ENCODE measurements at places on chromosomes 2 and 18. TPM values are rescaled to one million over a fixed set of nuclear protein-coding genes. Genes with fewer than 3 reads are reported as not detected.
A peak's percentile ranks its signal among the peaks of the same experiment; 100 is the strongest.

The HTR2B gene
- total RNA-seq = 0.20 TPM

The OXER1 gene
- total RNA-seq = 1.1 TPM

The LRP2 gene
- not detected for total RNA-seq

The INHA gene
- total RNA-seq = 1.1 TPM

GRCh38 chr2:114056294-114057143 lies 166.6 kb downstream of the ACTR3 start:
- no peak overlapping the region for H3K4me3 ChIP-seq
- DNase-seq = no peak
- H3K27me3 ChIP-seq = no peaks in the 10 kb centered on the region

DNA sequence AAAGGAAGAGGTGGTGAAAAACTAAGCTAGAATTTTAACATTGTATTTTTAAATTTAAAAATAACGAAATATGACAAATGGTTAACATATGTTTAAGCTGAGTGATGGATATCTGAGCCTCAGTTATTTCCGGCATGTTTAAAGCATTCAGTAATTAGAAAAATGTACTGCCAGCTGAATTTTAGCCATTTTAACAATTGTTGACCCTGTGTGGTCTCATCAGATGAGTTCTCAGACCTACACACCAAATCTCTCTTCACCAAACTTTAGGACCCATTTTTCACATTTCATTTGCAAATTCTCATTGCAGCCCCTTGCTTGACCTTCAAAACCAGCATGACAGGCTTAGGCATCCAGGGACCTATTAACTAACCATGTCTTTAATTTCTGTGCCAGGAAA lies 91.5 kb upstream of the RGPD4 start:
- DNase-seq = no peak
- no peak overlapping the region for H3K27ac ChIP-seq
- H3K4me1 ChIP-seq = no peaks in the 10 kb centered on the region
- H3K36me3 ChIP-seq = no peaks in the 10 kb centered on the region

- no peak overlapping the region for H3K27ac ChIP-seq
- DNase-seq = no peak
- no peaks in the 10 kb centered on the region for H3K36me3 ChIP-seq
- no peaks in the 10 kb centered on the region for H3K4me1 ChIP-seq
- no peak overlapping the region for H3K4me3 ChIP-seq
Measured at GRCh38 chr2:151217343-151217742, 44.3 kb downstream of the RBM43 start.

GRCh38 chr2:38603402-38604290 lies 918 bp upstream of the HNRNPLL start:
- no peaks in the 10 kb centered on the region for H3K36me3 ChIP-seq
- peaks cover 26% of the 10 kb centered on the region for H3K4me1 ChIP-seq
- no peaks in the 10 kb centered on the region for H3K27me3 ChIP-seq
- peak overlapping the region; percentile 88 for H3K4me3 ChIP-seq

DNA sequence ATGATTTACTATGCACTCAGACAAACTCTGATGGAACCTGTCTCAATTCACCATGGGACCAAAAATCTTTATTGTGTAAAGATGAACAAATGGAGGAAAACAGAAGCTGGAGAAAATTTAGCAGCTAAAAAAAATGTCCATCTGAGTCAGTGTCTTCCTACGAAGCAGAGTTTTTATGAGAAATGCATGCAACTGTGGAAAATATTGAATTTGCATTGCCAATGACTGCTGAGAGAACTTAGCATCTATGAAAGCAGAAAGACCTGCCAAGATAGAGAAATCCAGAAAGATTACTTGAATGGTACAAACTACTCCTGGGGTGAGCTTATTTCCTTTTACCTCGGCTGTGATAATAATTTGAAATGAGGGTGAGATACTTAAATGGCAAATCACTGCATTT lies 289.7 kb upstream of the GCFC2 start:
- H3K36me3 ChIP-seq = no peaks in the 10 kb centered on the region
- no peak for DNase-seq
- H3K4me1 ChIP-seq = no peaks in the 10 kb centered on the region
- no peaks in the 10 kb centered on the region for H3K27me3 ChIP-seq
- H3K4me3 ChIP-seq = no peak overlapping the region

- H3K4me3 ChIP-seq = no peak overlapping the region
- no peak for DNase-seq
- no peak overlapping the region for H3K27ac ChIP-seq
Measured at GRCh38 chr18:27017901-27018500, 152.5 kb upstream of the AQP4 start.

- DNase-seq = no peak
- no peaks in the 10 kb centered on the region for H3K4me1 ChIP-seq
- no peaks in the 10 kb centered on the region for H3K36me3 ChIP-seq
- no peak overlapping the region for H3K4me3 ChIP-seq
- no peaks in the 10 kb centered on the region for H3K27me3 ChIP-seq
- no peak overlapping the region for H3K27ac ChIP-seq
Measured at GRCh38 chr2:7552825-7553570, 635.8 kb downstream of the RNF144A start.

GRCh38 chr18:75305984-75306383 lies 95.4 kb downstream of the TSHZ1 start:
- no peaks in the 10 kb centered on the region for H3K27me3 ChIP-seq
- H3K36me3 ChIP-seq = no peaks in the 10 kb centered on the region
- no peak overlapping the region for H3K4me3 ChIP-seq
- no peak for DNase-seq
- H3K27ac ChIP-seq = no peak overlapping the region

DNA sequence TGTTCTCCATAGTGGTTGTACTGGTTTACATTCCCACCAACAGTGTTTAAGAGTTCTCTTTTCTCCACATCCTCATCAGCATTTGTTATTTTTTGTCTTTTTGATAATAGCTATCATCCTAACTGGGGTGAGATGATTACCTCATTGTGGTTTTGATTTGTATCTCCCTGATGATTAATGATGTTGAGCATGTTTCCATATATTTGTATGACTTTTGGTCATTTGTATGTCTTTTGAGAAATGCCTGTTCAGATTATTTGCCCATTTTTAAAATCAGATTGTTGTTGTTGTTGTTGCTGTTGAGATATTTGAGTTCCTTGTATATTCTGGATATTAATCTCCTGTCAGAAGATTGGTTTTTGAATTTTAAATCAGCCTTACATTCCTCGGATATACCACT lies 147.5 kb downstream of the NCOA1 start:
- no peak overlapping the region for H3K4me3 ChIP-seq
- no peaks in the 10 kb centered on the region for H3K27me3 ChIP-seq

GRCh38 chr2:73368781-73369180 lies 16.9 kb upstream of the ALMS1 start:
- no peak overlapping the region for H3K4me3 ChIP-seq
- H3K27me3 ChIP-seq = no peaks in the 10 kb centered on the region
- no peaks in the 10 kb centered on the region for H3K36me3 ChIP-seq
- H3K27ac ChIP-seq = no peak overlapping the region

- no peaks in the 10 kb centered on the region for H3K27me3 ChIP-seq
- H3K4me1 ChIP-seq = peaks cover 19% of the 10 kb centered on the region
- no peak for DNase-seq
- H3K4me3 ChIP-seq = no peak overlapping the region
Measured at GRCh38 chr2:30252723-30253701, 21.7 kb downstream of the LBH start.

GRCh38 chr2:185578322-185578721 lies 160.3 kb upstream of the FSIP2 start:
- H3K4me3 ChIP-seq = no peak overlapping the region
- no peaks in the 10 kb centered on the region for H3K27me3 ChIP-seq
- no peaks in the 10 kb centered on the region for H3K36me3 ChIP-seq
- H3K27ac ChIP-seq = no peak overlapping the region
- no peaks in the 10 kb centered on the region for H3K4me1 ChIP-seq

GRCh38 chr2:240999873-241000541 lies 1.6 kb downstream of the SNED1 start:
- no peaks in the 10 kb centered on the region for H3K36me3 ChIP-seq
- peak; percentile 11 for DNase-seq
- peaks cover 21% of the 10 kb centered on the region for H3K4me1 ChIP-seq
- peak overlapping the region; percentile 94 for H3K27ac ChIP-seq
- H3K27me3 ChIP-seq = no peaks in the 10 kb centered on the region
